ENCODE measurements at places on chromosomes 6 and 20.

DNA sequence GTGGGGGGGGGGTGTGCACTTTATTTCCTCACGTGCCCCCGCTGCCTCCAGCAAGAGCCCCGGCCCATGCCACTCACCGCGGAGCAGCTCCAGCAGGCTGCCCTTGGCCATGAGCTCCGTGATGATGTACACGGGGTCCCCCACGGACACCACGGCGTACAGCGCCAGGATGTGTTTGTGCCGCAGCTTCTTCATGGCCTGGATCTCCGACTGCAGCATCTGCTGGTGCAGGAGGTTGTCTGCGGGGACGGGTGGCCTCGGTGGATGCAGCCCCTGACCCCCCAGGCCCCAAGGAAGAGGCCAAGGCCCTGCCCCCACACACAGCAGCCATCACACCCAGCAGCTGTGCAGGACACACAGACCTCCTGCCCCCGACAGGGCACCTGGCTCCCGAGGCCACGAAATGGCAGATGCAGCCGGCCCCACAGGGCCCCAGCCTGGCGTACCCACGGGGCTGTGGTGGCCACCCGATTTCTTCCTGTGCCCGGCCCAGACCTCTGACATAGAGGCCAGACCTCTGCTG is 4.7 kb downstream of the PTK6 start:
- no peak for DNase-seq

DNA sequence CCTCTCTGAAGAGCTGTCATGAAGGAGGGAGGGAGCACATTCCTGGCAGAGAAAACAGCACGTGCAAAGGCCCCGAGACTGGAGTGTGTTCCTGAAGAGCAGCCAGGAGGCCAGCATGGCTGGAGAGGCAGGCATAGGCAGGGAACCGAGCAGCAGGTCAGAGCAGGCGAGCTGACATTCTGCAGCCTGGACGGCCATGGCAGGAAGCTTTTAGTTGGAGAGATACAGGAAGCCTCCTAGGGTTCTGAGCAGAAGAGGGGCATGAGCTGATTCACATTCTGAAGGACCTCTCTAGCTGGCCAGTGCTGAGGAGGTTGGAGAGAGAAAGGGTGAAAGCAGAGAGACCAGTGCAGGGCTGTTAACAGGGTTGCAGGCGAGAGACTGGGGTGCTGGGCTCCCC is 29.7 kb downstream of the POFUT1 start:
- no peak for DNase-seq

DNA sequence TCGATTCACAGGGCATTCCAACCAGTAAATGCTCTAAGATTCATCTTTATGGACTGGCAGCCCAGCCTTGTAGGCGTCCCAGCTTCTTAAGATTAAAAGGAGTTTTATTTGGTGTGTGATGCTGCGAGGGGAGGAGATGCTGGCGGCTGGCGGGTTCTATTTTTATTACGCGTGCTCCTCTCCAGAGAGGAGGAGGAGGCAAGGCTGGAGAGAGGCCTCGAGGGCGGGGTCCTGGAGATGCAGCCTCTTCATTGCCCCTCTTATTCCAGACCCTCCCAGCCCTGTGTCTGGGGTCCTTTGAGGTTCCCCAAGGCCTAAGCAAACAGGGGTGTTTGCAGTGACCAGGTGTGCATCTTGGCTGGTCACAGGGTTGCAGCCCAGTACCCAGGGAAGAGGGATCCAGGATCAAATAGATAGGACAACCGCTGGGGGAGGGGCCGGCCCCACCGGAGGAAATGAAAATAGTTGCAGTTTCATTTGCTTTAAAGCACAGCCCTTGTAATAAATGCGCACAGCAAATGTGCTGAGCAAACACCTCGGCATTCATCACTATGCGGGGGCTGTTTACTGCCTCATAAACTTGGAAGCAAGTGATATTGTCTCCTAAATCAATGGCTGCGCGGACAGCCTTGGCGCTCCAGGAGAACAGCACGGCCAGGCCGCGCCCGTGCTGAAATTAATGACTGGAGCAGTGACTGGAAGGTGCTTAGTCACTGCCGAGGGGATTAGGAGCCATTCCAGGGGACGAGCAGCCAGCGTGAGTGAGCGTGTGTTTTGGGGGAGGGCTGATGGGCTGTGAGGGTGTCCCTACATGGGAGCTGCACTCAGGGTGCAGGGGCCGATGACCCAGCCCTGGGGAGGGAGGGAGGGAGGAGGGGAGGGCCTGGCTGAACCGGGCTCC is 83.0 kb downstream of the TMEM242 start:
- no peak for DNase-seq

DNA sequence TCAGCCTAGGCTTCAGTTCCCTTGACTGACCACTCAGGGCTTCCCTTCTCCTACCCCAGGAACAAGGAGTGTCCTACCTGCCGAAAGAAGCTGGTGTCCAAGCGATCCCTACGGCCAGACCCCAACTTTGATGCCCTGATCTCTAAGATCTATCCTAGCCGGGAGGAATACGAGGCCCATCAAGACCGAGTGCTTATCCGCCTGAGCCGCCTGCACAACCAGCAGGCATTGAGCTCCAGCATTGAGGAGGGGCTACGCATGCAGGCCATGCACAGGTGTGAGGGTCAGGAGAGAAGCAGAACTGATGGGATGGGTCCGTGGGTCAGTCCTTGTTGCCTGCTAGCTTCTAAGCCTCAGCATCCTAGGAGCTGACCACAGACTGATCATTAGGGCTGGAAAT is 1.6 kb downstream of the RING1 start:
- DNase-seq, result no peak

DNA sequence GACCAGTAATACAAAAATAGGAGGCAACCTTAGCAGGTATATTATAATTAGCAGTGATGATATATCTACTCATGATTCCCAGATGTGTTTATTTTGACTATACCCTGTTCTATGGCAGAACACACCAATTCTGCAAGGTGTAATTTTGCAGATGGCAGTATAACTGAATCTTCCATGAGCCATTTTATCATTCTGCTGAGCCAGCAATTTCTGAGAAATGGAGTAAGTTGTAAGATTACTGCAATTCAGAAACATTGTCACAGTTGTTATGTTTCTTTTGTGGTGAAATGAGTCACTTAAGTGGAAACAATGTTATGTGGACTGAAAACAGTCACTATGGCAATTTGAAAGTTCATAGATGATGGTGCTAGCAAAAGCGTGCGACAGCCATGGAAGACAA is 63.7 kb upstream of the RIMS1 start:
- DNase-seq, result no peak

DNA sequence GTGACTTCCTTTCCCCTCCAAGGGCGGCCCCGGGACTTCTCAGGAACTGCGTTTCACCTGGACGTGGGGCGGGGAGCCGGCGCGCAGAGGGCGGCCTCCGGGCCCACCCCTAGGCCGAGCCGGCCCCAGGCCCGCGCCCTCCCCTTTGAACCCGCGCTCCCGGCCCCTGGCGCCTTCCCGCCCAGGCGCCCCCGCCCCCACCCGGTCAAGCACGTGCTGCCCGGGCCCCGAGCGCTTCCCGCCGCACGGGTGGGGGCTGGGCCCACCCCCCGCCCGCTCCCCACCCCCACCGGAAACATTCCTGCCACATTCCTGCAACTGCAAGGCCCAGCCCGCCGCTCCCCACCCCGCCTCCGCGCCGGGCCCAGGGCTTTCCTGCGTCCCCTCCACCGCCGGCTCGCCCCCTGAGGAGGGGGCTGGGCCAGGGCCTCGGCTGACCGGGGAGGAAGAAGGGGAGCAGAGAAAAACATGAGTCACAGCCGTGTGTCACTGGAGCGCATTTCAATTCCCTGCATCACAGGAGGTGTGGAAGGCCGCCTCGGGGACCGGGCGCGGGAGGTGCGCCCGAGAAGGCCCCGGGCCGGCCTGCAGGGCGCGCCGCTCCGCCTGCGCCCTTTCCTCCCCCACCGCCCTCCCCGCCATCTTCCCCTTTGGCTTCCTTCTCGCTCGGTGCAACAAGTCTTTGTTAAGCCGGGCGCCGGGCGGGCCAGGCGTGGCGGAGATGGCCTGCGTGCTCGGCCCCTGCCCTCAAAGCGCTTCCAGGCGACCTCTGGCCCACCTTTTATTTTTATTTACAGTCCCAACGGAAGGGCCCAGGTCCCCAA is 1.2 kb upstream of the HMGA1 start:
- no peak for DNase-seq

DNA sequence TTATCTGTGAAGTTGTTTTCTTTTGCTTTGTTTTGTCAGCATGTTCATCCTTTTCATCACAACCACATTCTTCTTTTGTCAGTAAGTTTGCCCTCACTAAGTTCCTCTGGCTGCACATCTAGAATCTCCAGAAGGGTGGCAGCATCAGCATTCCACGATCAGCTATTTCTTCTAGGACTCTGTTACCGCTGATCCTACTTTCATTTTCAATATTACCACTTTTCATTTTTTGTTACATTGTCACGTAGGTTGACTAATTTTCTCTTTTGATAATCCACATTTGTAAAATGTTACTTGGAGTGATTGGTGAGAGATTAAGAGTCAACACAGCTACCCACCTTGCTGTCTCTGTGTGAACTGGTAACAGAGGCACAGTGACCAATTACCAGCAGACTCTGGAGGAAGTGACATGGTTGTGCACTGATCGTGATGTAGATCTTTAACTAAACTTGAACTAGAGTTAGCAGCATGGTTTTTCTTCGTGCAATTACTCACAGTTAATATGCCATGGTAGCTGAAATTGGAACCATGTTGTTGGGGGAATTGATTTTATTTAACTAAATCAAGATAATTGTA is 307.9 kb upstream of the SLC35B3 start:
- no peak for DNase-seq

- DNase-seq, result no peak
Observed at GRCh38 chr6:71287038-71287437, 1.6 kb upstream of the OGFRL1 start.

DNA sequence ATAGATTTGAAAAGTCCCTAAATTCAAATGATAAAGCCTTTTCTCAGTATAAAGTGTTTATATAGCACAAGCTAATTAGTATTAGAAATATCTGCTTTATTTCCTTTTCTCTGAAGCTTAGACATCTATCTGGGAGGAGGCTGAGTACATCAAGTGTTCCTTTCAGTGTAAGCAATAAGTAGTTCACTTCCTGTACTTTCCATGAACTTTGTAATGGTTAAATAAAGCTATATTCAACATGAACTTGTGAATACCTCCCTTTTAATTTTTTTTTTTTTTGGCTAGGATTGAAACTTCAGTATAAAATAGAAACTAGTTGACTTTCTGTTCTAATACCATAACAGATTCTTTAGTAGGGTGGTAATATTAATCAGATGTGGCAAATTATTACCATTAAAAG is 190.9 kb downstream of the CENPW start:
- DNase-seq, result no peak

DNA sequence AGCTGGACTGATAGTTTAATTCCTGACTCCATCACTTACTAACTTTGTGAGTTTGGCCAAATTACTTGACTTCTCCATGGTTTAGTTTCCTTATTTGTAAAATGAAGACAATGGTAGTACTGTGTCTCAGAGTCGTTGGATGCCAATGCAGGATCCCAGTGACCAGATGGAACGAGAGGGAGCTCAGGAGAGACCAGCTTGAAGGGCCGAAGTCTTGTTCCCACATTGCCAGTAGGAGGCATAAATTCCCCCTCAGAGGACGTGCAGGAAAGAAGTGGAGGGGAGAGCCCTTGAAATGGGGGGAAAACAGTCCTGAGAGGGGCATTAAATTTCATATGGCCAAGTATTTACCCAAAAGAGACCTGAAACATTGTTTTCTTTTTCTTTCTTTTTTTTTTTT is 2.1 kb upstream of the MUC22 start:
- DNase-seq, result no peak

GRCh38 chr6:124056407-124057334 is 253.0 kb downstream of the NKAIN2 start:
- DNase-seq, result no peak

GRCh38 chr6:160160929-160161646 is 39.5 kb downstream of the SLC22A1 start:
- DNase-seq, result no peak

- DNase-seq, result no peak
Observed at GRCh38 chr20:50427719-50428083, 82.5 kb upstream of the PTPN1 start.

- no peak for DNase-seq
Observed at GRCh38 chr20:19492116-19492515, 265.9 kb upstream of the RIN2 start.

DNA sequence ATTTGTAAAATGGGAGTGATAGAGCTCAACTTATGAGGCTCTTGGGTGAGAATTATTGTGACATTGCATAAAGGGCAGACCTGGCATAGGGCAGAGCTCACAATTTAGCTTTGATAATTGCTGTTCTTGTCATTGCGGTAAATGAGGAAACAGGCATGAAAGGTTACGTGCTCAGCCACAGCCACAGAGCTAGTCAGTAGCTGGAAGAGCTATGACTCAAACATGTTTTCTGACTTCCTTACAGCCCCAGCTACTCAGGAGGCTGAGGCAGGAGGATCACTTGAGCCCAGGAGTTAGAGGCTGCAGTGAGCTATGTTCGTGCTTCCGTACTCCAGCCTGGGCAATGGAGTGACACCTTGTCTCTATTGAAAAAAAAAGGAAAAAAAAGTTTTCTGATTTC is 3.5 kb upstream of the GHRH start:
- no peak for DNase-seq

DNA sequence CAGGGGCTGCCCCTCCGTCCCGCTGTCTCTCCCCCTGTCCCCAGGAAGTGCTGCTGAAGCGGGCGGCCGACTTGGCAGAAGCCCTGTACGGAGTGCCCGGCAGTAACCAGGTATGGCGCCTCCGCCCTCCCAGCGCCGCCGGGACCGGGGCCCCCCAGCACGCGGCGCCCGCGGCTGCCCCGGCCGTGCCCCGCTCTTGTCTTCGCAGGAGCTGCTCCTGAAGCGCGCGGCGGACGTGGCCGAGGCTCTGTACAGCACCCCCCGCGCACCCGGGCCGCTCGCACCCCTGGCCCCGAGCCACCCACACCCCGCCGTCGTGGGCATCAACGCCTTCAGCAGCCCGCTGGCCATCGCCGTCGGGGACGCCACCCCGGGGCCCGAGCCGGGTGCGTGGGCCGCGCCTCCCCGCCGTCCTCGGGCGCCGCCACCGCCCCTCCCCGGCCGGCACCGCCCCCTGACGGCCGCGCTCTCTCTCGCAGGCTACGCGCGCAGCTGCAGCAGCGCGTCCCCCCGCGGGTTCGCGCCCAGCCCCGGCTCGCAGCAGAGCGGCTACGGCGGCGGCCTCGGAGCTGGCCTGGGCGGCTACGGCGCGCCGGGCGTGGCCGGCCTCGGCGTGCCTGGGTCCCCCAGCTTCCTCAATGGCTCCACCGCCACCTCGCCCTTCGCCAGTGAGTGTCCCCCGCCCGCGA is 48.4 kb downstream of the CPXM1 start:
- no peak for DNase-seq
